ENCODE measurements at places on chromosomes 4 and X.

GRCh38 chr4:24328310-24328709, 256.0 kb downstream of the DHX15 start:
- DNase-seq = no peak

- DNase-seq = peak; percentile 49
These were observed 128.6 kb downstream of the CHIC2 start for GRCh38 chr4:53935780-53936179.

- DNase-seq = no peak
These were observed 6.5 kb upstream of the PAQR3 start for GRCh38 chr4:78945651-78946179.

- DNase-seq = no peak
These were observed 2.4 kb downstream of the SLC25A43 start for GRCh38 chrX:119401569-119401968.

GRCh38 chr4:138611721-138612120, 369.6 kb upstream of the SLC7A11 start:
- DNase-seq = no peak

DNA sequence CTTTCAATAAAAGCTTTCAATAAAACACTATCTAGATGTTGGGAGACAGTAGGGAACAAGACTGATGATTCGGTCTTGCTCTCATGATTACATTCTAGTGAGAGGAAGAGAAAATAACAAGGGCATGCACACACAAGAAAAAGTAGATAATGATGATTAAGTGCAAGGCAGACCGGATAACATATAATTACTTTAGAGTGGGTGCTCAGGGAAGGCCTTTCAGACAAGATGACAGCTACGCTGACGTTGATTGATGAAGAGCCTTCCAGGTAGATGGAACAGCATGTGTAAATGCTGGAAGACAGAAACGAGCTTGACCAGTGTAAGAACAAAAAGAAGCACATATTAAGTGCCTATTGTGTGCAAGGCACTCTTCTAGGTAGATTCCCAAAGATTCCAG, 43.4 kb downstream of the TXK start:
- DNase-seq = no peak

GRCh38 chrX:153960077-153960476, 11.5 kb downstream of the HCFC1 start:
- DNase-seq = no peak

- no peak for DNase-seq
These were observed 63.9 kb upstream of the NLGN4X start for GRCh38 chrX:6292599-6292998.

DNA sequence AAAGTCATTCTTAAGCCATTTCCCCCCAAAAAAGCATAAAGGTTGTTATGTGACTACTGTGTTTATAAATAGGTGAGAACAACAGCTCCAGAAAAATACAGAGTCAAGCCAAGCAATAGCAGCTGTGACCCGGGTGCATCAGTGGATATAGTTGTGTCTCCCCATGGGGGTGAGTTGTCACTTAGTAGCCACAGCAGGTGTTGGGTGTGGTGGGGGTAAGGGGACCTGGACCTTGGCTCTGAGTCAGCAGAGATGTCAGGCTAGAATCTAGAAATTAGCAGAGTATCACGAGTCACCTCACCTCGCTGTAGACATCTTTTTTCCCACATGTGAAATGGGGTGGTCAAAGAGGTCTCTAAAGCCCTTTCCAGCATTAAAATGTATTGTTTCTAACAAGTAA, 42.4 kb downstream of the MOSPD2 start:
- no peak for DNase-seq

GRCh38 chr4:183129125-183129524, 30.1 kb downstream of the WWC2 start:
- no peak for DNase-seq

GRCh38 chr4:128379860-128380259, 92.2 kb upstream of the PGRMC2 start:
- no peak for DNase-seq

- peak; percentile 44 for DNase-seq
These were observed 7.0 kb downstream of the SFRP2 start for GRCh38 chr4:153781717-153782416.

GRCh38 chr4:48623182-48623780, 133.2 kb downstream of the ZAR1 start:
- no peak for DNase-seq

- DNase-seq = no peak
These were observed 894 bp upstream of the SH3RF1 start for GRCh38 chr4:169271692-169272007.

GRCh38 chr4:48578132-48578968, 88.3 kb downstream of the ZAR1 start:
- peak; percentile 27 for DNase-seq

GRCh38 chr4:174058846-174059245, 224.6 kb downstream of the FBXO8 start:
- DNase-seq = no peak

Measured in GM04503 (cell line).